ENCODE measurements at places on chromosomes 2 and 18.

- DNase-seq, result peak; percentile 24
Measured at GRCh38 chr2:240205348-240205747, 64.9 kb upstream of the OTOS start.

- DNase-seq, result no peak
Measured at GRCh38 chr2:221710744-221711143, 138.6 kb upstream of the EPHA4 start.

- no peak for DNase-seq
Measured at GRCh38 chr2:202133909-202134265, 60.8 kb downstream of the KIAA2012 start.

DNA sequence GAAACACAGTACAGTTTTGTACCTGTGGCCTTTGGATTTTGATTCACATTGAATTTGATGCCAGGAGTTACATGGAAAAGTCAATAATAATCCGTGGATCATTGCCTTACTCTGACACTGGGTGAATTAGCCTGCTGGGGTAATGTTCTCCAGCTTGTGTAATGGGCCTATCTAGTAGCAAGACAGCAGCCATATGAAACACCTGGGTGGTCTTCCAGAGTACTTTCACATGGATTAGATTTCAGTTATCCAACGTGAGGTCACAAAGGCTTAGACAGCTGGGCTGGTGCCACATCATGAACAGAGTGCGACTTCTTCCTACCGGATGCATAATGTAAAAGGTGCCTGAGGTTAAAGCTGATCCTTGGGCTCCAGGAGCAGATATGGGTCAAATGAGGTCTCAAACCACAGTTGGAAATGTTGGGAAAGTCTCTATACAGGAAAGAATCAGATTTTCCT is 486.8 kb downstream of the PARD3B start:
- DNase-seq, result no peak

GRCh38 chr2:240232961-240233884 is 92.8 kb upstream of the OTOS start:
- peak; percentile 14 for DNase-seq

DNA sequence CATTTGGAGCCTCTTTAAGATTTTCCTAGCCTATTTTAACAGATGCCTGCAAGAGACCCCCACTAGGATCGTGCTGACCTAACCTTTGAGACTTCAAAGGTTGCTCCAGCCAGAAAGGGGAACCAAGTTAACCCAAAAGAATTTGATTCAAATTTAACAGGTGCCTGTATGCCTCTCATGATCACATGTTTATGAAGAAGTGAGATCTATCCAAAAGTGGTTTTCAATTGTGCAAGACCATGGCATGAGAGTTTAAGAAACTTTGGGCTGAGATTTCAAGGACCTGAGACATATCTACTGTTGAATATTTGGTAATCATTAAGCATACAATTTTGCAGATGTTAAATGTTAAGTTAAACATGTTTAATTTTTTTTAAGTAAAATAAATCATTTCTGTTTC is 1.3 kb upstream of the RSAD2 start:
- DNase-seq, result no peak

- DNase-seq, result no peak
Measured at GRCh38 chr2:71713581-71714580, 260.5 kb downstream of the DYSF start.

- DNase-seq, result no peak
Measured at GRCh38 chr2:65390134-65390533, 42.3 kb downstream of the SPRED2 start.

DNA sequence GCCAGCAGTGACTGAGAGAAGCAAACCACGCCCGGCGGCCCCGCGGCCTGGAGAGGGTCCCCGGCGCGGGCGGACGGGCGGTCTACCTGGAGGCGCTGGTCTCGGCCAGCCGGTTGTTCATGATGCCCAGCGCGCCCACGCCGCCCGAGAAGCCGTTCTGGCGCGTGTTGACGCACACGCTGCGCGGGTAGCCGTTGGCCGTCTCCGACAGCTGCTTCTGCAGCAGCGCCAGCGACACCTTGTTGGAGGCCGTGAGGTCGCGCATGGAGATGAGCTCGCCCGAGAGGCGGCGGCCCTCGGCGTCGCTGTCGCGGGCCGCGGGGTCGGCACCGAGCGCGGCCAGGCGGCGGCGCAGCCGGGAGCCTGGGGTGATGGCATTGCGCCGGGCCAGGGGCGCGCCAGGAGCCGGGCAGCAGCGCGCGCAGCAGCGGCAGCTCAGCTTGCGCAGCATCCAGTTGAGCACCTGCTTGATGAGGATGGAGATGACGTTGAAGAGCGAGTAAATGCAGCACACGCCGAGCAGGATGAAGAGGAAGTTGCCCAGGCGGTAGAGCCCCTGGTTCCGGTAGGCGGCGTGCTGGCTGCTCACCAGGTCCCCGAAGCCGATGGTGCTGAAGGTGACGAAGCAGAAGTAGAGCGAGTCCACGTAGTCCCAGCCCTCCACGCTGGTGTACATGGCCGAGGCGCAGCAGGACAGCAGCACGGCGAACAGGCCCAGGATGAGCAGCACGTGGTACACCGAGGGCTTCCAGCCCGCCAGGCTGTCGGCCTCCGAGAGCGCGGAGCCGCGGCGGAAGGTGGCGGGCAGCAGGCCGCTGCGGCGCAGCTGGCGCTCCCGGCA is 118.1 kb downstream of the MSH2 start:
- peak; percentile 39 for DNase-seq

GRCh38 chr2:200810998-200811332 is 745 bp upstream of the BZW1 start:
- no peak for DNase-seq

DNA sequence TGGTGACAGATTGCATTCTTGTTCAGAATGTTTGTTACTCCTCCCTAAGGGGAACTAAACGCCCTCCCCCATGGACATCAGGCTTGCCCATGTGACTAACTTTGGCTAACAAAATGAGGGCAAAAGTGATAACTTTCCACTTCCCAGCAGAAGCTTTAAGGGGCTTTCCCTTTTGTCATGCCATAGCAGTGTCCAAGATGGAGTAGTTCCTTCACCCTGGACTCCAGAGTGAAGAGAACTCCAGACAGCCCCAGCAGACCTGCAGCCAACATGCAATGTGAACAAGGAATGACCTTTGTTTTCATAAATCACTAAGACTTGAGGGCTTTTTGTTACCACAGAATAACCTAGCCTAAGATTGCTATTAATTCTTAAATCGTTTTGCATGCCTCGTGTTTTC is 163.5 kb downstream of the ZEB2 start:
- DNase-seq, result no peak

All from stimulated activated CD4-positive, alpha-beta T cell treated with anti-CD3 and anti-CD28 coated beads, Interleukin-1b, Interleukin-23, amount 100 ng/mL, for 1 hour (primary cell).